ENCODE measurements at places on chromosomes 4 and X.

DNA sequence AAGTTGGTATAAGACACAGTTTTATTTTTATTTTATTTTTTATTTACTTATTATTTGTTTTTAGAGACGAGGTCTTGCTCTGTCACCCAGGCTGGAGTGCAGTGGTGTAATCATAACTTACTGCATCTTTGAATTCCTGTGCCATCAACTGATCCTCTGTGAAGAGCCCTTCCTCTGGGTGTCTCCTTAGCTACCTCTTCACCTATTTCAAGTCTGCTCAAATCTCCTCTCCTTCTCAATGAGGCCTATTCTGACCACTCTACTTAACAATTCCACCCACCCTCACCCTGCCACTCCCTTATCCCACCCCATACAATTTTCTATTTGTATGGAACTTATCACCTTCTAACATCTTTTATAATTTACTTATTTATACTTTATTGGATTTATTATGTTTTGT lies 183.4 kb downstream of the PPP3CA start:
- no peak for DNase-seq

- DNase-seq, result no peak
Observed at GRCh38 chrX:39886282-39886681, 211.5 kb downstream of the BCOR start.

GRCh38 chr4:156196722-156197121 lies 243.1 kb upstream of the CTSO start:
- no peak for DNase-seq

DNA sequence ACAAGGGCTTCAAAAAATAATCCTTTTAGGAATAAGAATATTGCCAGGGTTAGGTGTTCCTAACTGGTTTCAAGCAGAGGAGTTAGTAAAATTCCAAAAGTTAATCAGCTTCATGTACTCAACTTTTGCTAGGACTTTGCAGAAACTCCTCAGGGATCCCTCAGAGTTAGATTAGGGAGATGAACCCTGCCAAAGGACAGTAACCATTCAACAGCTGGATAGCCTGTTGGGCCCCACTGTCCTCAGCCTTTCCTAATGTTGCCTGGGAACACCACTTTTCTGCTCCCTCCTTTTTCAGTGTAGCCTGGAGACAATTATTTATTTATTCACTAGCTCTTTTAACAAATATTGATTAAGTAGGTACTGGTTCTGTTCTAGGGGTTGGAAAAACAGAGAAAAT lies 53.8 kb downstream of the NFKB1 start:
- DNase-seq, result no peak

- DNase-seq, result peak; percentile 70
Observed at GRCh38 chrX:103845165-103845653, 13.2 kb upstream of the RAB9B start.

DNA sequence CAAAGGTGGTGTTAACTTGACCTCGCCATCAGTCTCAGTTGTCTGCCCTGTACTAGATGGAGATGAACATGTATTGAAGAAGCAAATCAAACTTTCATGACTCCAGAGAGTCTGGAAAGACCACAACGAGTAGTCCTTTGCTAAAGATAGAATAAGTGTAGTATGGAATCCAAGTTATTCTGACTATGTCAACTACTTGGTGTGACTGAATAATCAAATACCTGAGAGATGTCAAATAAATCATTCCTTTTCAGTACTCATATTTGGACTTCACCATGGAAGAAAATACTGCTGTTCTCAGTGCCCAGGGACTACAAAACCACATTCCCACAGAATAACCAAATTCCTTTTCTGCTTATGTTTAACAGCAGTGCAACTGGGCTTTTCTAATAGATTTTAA lies 161.2 kb upstream of the SPRY1 start:
- DNase-seq, result no peak

- no peak for DNase-seq
Observed at GRCh38 chr4:7805533-7806337, 133.9 kb downstream of the AFAP1 start.

DNA sequence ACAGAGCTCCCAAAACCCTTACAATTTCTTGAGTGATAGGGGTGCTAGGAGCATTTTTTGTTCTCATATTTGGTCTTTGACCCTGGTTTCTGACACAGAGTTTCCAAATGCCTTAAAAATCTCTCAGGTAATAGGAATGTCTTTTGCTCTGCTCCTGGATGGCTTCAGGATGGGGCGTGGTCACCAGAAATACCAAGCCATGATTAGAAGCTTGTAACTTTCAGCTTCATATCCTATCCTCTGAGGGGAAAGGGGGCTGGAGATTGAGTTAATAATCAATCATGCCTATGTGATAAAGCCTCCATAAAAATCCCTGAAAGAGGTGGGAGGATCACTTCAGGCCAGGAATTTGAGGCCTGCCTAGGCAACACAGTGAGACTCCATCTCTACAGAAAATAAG lies 34.6 kb upstream of the IL9R start:
- no peak for DNase-seq

DNA sequence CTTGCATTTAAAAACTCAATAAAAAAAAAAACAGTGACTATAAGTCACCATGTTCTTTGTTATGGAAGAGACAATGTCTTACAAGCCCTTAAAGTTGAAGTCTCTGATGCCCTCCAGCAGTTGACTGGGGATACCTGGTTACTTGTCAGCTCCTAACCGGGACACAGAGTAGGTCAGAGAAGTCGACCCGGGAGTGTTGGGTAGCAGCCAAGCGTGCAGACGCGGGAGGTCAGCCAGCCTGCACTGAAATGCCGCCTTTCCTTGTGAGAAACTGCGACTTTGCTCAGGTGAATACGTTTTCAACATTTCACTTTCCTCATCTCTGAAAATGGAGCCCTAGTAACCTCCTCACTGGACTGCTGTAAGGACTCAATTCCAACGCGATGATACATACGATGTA lies 81.8 kb downstream of the F11 start:
- DNase-seq, result no peak

DNA sequence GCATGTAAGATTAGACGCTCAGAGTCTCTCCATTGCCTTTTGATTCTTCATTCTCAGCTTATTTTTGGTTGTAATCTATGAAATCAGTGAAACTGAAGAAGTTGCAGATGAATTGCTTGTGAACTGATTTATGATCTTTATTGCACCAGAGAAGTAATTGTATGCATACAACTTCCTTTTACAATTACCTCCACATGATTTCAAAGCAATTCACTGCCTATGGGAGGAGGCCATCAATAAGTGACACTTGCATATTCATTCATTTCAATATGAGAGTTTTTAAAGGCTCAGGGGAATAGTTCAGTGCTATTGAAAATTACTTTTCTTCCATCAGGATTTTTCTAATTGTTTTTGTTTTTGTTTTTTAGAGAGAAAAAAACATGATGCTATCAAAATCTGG lies 222.3 kb downstream of the NKX6-1 start:
- no peak for DNase-seq

DNA sequence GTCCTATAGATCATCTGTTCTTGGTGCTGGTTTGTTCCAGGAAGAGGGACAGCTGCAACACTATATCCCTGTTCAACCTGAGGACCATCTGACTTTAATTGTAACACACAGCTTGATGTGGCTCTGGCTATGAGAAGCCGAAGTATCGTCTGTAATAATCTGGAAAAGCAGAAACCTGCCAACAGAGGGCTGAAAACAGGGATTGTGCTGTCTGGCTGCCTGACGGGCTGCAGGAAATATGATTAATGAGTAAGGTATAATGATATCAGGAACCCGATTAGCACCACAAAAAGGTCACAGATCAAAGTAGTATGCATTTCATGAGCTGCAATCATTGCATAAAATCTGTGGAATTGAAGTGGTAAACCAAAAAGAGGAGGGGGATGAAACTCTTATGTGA lies 170.4 kb upstream of the MAB21L2 start:
- DNase-seq, result no peak

- DNase-seq, result no peak
Observed at GRCh38 chrX:107560980-107561379, 67.3 kb upstream of the PRPS1 start.

DNA sequence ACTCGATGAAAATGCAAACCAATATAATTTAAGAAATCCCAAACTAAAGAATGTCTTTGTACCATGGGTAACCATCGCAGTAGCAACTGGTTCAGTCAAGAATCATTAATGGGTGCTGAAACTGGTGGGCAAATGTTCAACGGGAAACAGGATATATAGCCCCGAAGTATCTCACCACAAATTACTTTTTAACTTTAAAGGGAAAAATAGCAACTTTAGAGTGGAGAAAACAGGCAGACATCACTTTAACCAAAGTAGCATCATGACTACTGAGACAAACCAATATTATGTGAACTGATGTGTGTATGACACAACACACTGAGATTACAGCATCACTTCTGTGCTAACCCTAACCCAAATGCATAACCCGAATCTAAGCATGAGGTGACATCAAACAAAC lies 33.8 kb upstream of the SLAIN2 start:
- DNase-seq, result no peak

- DNase-seq, result no peak
Observed at GRCh38 chr4:161721947-161722346, 441.9 kb downstream of the FSTL5 start.

DNA sequence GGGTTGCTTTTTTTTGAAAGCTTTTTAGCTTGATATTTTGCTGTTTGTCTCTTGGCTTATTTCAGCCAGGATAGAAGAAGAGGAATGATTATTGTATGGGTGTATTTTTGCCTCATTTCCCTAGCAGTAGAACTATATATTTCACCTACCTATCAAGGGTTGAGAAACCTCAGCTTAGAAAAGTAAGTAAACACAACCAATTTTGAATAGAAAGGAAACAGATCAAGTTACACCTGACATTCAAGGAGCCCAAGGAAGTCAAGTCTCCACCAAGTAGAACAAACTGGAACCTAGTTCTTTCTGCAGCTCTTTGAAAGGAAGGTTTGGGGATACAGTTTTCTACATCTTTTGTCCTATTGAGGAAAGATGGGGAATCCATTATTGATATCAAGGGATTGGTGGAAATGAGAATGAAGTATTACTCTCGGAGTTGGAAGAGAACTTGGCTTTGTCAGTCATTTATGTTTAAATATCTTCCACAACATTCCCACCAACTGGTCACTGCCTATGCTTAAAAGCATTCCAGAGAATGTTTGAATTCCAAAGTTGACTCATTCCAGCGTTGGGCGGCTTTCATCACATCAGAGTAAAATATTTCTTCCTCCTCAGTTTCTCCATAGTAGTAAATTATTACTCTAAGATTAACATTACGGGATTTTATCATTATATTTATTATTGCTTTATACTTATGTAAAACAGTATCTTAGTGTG lies 207.8 kb upstream of the CNKSR2 start:
- no peak for DNase-seq
